ENCODE measurements at places on chromosomes 4 and X.

DNA sequence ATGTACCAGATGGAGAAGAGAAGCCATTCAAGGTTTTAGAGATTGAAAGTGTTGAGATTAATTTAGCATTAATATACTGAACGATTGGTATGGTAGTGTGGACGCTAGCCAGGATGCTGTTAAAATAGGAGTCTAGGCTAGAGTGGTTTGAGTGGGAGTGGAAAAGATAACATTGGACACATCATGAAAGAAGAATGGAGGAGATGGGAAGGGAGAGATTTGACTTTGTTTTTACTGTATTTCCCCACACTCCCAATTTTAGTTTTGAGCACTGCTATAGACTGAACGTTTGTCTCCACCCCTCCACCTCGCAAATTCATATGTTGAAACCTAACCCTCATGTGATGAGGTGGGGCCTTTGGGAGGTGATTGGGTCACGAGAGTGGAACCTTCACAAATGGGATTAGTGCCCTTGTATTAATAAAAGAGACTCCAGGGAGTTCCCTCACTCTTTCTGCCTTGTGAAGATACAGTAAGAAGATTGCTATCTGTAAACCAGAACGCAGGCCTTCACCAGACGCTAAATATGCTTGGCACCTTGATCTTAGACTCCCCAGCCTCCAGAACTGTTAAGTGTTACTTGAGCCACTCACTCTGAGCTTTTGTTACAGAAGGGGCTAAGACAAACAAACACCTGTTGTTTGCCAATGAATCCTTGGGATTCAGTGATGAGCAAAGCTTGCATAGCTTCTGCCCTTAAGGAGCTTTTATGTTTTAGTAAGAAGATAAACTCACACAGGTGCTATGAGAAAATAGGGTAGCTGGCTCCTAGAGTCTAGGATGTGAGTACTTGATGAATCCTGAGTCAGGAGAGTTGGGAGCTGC, 25.8 kb downstream of the USP9X start:
- DNase-seq = peak; percentile 36

GRCh38 chrX:723781-724180, 93.2 kb downstream of the SHOX start:
- DNase-seq = no peak

- no peak for DNase-seq
These were observed 527 bp downstream of the NOA1 start for GRCh38 chr4:56976837-56977320.

DNA sequence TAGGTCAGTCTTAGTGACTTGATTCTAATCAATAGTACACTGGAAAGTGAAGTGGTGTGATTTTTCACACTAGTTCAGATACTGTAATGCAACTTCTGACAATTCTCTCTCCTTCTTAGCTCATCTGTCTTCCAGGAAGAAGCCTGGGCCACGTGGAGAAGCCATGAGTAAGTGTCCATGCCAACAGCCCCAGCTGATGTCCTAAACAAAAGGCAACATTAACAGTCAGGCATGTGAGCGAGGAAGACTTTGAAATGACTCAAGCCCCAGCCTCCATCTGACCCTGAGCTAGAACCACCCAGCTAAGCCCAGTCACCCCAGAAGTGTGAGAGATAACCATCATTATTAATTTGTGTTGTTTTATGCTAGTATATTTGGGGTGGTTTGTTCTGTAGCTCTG, 115.7 kb upstream of the MAGEB16 start:
- no peak for DNase-seq

DNA sequence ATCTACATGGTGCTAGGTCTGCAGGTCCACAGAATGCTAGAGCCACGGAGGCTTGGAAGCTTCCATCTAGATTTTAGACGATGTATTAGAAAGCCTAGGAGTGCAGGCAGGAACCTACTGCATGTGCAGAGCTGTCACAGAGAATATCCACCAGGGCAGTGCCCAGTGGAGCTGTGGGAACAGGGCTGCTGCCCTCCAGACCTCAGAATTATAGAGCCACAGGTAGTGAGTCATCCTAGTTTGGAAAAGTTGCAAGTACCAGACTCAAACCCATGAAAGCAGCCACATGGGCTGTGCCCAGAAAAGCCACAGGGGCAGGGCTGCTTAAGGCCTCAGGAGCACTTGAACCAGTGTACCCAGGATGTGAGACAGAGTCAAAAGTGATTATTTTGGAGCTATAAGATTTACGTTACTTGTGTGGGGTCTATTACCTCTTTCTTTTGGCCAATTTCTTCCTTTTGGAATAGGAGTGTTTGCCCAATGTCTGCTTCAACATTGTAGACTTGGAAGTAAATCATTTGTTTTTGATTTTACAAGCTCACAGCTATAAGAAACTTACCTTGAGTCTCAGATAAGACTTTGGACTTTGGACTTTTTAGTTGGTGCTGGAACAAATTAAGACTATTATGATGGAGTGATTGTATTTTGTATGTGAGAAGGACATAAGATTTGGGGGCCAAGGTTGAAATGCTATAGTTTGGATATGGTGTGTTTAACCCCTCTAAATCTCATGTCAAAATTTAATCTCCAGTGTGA, 143.5 kb upstream of the CHRDL1 start:
- no peak for DNase-seq

DNA sequence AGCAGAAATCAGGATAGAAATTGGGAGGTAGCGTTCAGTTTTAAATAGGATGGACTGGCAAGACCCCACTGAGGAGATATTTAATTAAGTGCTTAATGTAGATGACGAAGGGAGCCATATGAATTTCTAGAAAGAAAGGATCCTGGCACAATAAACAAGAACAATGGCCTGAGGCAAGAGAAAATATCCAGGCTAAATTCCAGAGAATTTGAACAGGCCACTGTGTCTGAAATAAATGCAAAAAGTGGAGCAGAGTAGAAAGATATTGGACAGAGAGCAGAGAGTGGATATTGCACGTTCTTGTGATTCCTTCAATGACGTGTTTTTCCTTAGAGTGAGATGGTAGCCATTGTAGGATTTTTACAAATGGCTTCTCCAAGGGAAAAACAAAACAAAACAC, 1504.8 kb downstream of the C4orf33 start:
- no peak for DNase-seq

DNA sequence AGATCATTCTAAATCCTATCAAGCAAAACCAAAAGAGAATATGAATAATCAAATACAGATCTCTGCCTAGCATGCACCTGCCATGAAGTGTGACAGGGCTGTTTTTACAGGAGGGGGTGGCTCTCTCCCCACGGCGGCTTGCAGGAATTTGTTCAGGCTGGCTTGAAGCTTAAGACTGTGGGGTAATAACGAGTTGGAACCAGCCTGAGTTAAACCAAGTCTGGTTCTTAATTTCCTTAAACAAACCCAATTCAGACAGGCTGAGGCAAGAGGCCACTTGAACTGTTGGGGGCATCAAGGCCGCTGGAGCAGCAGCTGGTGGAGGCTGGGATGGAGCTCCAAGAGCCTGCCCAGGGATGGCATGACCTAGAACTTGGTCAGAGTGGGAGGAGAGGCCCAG, 45.1 kb upstream of the LGI2 start:
- no peak for DNase-seq

- DNase-seq = no peak
These were observed 1.7 kb upstream of the DCTD start for GRCh38 chr4:182918791-182919302.

DNA sequence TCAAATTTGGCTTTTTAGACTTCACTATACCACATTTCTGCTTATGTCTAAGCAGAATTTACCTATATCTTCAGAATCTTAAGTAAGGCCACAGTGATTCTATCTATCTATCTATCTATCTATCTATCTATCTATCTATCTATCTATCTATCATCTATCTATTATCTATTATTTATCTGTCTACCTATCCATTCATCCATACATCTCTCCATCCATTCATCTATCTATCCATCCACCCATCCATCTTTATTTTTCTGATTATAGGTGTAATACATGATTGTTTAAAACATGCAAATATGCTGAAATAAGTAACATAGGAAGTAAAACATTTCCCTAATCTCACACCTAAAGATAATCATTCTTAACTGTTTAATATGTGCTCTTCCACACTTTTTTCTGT, 18.8 kb downstream of the ADGRG4 start:
- DNase-seq = no peak

GRCh38 chr4:55973650-55974049, 24.9 kb downstream of the CEP135 start:
- no peak for DNase-seq

DNA sequence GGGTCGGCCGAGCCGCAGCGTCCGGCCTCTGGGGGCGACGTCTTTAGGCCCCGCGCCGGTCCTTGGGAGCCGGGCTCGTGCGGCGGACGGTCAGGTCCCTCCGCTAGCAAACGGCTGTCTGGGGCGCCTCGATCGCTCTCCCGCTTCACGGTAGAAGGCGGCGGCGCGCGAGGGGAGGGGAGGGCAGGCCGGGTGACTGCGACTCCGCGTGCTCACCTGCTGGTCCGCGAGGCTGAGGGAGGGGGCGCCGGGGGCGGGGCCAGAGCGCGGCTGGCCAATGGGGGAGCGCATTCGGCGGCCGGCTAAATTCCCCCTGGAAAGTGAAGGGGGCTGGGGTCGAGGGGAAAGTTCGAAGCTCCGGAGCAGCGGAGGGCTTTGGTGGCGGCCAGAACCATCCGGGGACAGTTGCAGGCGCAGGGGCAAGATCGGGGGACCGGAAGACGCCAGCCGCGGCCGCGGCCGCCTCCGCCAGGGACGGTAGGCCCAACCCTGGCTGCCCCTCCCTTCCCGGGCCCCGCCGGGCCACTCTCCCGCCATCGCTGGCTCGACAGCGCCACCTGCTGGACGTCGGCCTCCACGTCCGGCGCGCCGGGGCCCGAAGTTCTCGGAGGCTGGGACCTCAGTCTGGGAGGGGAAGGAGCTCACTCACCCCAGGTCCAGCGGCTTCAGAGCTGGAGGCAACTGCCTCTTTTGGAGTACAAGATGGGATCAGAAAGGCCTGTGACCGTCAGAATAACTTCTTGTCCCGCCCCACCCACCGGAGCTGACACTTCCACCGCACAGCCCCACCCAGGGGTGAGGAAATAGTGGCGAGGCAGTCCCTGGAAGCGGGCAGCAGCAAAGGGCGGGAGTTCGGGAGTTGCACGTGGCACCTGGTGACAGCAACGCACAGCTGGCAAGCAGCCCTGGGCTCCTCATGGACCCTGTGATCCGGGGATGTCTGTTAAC, 49.9 kb downstream of the ELF4 start:
- DNase-seq = peak; percentile 67

GRCh38 chrX:152177052-152177451, 38.7 kb upstream of the MAGEA10 start:
- DNase-seq = no peak

GRCh38 chrX:13732246-13733067, 2.0 kb downstream of the TRAPPC2 start:
- DNase-seq = no peak

DNA sequence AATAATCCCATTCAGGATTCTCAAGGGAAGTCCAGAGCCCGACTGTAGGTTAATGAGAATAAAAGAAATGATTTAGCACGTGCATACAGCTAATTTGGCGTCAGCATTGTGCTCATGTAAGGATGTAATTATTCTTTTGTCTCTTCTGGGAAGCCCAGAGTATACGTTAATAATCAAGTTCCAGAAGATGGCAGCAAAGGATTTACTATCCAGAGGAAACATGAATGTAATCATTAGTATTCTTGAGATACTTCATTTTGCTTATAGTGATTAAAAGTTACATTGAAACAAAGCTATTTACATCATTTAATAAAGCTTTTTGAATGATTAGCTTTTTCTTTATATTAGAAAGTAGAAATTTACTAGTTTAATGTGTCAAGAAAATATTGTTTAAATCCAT, 27.1 kb upstream of the MAP9 start:
- peak; percentile 45 for DNase-seq

DNA sequence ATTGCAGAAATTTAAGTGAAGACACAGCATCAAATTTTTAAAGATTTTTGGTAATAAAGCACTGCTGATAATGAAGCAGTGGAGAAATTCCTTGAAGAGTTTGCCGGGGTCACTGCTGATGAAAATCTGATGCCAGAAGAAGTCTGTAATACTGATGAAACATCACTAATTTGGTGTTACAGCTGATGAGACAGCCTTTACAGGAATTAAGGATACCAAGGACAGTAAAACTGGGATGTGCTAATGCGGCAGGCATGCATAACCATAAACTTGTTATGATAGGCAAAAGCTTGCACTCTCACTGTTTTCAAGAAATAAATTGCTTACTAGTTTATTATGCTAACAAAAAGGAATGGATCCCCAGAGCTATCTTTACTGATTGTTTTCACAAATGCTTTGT, 52.9 kb upstream of the VEGFC start:
- no peak for DNase-seq

DNA sequence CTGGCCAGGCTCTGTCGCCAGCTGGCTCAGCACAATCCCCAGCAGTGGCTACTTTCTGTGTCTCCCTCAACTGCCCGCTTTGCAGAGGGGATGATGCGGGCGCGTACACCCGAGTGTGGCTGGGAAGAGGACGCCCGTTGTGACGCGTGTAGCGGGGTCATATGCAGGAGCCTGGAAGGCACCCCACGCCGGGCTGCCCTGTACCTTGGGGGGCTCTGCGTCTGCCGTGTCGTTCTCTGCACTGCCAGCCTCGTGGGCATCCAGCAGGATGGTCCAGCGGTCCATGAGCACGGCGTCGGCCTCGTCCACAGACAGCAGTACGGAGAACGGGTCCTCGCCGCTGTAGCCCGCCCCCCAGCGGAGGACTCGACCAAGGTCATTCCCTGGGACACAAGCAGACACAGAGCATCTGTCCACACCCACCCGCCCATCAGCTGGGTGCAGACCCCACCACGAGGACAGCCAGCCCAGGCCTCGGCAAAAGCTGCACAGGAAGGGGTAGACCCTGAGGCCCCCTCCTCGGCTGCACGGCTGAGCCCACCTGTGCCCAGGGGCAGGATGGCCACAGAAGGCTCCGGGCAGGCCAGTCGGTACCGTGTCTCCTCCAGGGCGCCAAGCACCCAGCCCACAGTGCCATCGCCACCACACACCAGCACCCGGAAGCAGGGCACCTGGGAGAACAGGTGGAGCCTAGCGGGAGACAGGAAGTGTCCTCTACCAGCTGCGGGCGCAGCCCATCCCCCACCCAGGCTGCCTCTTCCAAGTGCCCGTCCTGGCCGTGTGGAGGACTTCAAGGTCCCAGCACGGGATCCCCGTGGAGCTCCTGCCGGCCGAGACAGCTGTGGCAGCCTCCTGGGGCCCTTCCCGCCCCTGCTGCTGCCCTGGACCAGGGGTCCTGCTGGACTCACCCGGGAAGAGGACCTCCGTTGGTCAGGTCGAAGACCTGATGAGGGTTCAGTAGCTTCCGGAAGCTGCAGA, 10.8 kb downstream of the DGKQ start:
- no peak for DNase-seq

GRCh38 chr4:145012841-145013240, 85.2 kb downstream of the ANAPC10 start:
- DNase-seq = no peak

DNA sequence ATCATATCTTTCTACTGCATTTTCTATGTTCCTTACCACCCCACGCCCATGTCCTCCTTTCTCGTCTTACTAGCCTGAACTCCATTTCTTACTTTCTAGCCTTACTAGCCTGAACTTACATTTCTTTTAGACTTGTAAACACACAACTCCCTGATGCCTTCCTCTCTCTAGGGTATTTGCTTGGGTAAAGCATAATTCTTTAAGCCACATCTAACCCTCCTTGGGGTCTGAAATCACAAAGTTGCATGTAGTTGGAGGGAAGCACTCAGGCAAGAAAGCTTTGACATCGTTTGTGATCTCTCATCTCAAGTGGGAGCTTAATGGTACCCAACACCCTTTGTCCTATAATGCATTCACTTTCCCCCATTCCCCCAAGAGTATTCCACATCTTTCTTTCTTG, 124.4 kb downstream of the SPOCK3 start:
- no peak for DNase-seq

GRCh38 chrX:109856974-109857373, 123.9 kb upstream of the ACSL4 start:
- no peak for DNase-seq

GRCh38 chrX:9911487-9911886, 55.7 kb upstream of the CLDN34 start:
- DNase-seq = no peak

Measured in SK-N-DZ (cell line).